CD4-positive, alpha-beta memory T cell (primary cell): ENCODE measurements at places on chromosomes 1 and 21.

- no peaks in the 10 kb centered on the region for H3K36me3 ChIP-seq
- H3K27me3 ChIP-seq, result no peaks in the 10 kb centered on the region
- H3K27ac ChIP-seq, result no peak overlapping the region
- no peaks in the 10 kb centered on the region for H3K4me1 ChIP-seq
- DNase-seq, result no peak
These were observed 100.2 kb downstream of the SMYD2 start for GRCh38 chr1:214380986-214381695.

DNA sequence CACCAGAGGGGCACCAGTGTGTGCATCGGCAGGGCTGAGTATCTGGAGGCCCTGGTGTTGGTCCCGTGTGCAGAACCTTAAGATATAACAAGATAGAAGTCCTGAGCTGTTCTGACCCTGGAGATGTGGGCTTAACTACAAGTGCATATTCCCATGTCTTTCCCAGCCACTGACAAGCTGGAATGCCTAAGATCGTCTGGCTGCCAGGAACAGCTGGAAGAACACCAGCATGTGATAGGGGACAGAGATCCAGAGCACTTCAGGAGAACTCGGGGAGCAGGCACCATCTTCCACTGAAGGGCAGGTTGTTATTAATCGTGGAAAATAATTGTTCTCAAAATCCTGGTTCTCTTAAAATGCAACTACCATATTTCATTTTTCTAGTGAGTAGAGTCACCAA lies 419.9 kb upstream of the RUNX1 start:
- H3K4me1 ChIP-seq, result no peaks in the 10 kb centered on the region
- no peaks in the 10 kb centered on the region for H3K27me3 ChIP-seq
- H3K36me3 ChIP-seq, result no peaks in the 10 kb centered on the region
- no peak for DNase-seq
- H3K27ac ChIP-seq, result no peak overlapping the region
- H3K4me3 ChIP-seq, result no peak overlapping the region

DNA sequence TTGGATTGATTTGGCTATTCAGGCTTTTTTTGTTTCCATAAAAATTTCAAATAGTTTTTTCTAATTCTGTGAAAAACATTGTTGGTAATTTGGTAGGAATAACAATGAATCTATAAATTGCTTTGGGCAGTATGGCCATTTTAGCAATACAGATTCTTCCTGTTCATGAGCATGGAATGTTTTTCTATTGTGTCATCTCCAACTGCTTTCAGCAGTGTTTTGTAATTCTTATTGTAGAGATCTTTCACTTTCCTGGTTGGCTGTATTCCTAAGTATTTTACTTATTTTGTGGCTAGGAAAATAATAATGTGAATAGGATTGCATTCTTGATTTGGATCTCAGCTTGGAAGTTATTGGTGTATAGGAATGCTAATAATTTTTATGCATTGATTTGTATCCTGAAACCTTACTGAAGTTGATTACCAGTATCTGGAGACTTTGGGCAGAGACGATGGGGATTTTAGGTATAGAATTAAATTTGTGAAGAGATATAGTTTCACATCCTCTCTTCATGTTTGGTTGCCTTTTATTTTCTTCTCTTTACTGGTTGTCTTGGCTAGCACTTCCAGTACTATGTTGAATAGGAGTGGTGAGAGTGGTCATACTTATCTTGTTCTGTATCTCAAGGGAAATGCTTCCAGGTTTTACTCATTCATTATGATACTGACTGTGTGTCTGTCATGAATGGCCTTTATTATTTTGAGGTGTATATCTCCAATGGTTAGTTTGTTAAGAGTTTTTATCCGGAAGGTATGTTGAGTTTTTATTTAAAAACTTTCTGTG lies 57.3 kb downstream of the DRAM2 start:
- H3K27me3 ChIP-seq, result peaks cover 4% of the 10 kb centered on the region
- no peaks in the 10 kb centered on the region for H3K4me1 ChIP-seq
- H3K4me3 ChIP-seq, result no peak overlapping the region
- H3K36me3 ChIP-seq, result no peaks in the 10 kb centered on the region
- H3K27ac ChIP-seq, result no peak overlapping the region

DNA sequence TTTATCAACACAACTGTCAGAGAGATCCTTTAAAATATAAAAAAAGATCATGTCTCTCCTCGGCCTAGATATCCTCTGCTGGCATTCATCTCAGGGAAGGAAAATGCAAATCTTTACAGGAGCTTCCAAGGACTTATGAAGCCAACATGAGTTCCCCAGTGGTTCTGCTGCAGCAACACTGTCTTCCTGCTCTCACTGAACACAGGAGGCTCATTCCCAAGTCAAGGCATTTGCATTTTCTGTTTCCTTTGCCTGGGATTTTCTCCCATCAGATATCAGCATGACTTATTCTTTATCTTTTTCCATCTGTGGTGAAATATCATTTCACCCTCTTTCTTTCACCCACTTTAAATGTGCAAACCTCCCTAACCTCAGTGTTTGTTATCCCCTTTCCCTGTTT lies 513.8 kb upstream of the ZP4 start:
- no peak overlapping the region for H3K27ac ChIP-seq
- DNase-seq, result no peak
- no peaks in the 10 kb centered on the region for H3K36me3 ChIP-seq
- H3K4me3 ChIP-seq, result no peak overlapping the region
- H3K27me3 ChIP-seq, result no peaks in the 10 kb centered on the region
- H3K4me1 ChIP-seq, result no peaks in the 10 kb centered on the region

DNA sequence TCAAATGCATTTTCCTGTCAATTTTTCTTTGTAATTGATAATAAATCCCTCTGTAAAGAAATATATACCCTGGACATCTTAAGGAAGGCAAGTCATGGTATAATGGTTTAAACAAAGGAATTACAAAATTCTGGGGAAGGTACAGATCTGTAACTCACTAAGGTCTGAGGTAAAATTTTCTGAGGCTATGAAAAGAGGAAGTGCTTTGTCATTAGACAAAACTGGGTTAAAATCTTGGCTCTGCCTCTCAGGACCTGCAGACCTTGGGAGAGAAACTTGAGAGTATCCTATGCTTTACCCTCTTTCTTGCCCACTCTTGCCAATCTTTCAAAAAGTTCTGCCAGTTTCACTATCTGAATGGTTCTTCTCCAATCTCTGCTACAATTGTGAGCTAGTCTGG lies 26.8 kb upstream of the BEND5 start:
- no peaks in the 10 kb centered on the region for H3K4me1 ChIP-seq
- DNase-seq, result no peak
- no peaks in the 10 kb centered on the region for H3K27me3 ChIP-seq
- H3K4me3 ChIP-seq, result no peak overlapping the region

GRCh38 chr1:183655562-183656075 lies 2.5 kb upstream of the APOBEC4 start:
- no peaks in the 10 kb centered on the region for H3K27me3 ChIP-seq
- DNase-seq, result peak; percentile 64
- H3K4me1 ChIP-seq, result peaks cover 31% of the 10 kb centered on the region
- no peak overlapping the region for H3K27ac ChIP-seq
- no peak overlapping the region for H3K4me3 ChIP-seq
- no peaks in the 10 kb centered on the region for H3K36me3 ChIP-seq

- no peak for DNase-seq
- H3K27ac ChIP-seq, result no peak overlapping the region
- H3K27me3 ChIP-seq, result no peaks in the 10 kb centered on the region
- H3K36me3 ChIP-seq, result no peaks in the 10 kb centered on the region
- H3K4me3 ChIP-seq, result no peak overlapping the region
These were observed 45.8 kb downstream of the COLGALT2 start for GRCh38 chr1:183991756-183992155.

DNA sequence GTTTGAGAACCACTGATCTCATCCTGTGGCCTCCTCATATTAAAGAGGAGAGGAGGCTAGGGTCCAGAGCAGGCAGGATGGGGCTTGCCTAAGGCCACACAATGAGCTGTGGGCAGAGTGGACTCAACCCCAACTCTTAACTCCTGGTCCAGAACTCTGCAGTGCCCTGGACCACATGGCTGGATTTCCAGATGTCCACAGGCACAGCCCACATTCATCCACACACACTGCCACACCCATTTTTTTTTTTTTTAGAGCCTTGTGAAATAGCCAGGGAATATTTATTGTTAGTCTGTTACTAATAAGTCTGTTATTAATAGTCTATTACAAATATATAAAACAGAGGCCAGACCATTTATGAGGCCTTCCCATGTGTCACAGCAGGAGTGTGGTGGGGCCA lies 192.2 kb downstream of the TRABD2B start:
- no peak for DNase-seq
- H3K4me1 ChIP-seq, result no peaks in the 10 kb centered on the region
- H3K36me3 ChIP-seq, result no peaks in the 10 kb centered on the region
- H3K4me3 ChIP-seq, result no peak overlapping the region
- H3K27ac ChIP-seq, result no peak overlapping the region

DNA sequence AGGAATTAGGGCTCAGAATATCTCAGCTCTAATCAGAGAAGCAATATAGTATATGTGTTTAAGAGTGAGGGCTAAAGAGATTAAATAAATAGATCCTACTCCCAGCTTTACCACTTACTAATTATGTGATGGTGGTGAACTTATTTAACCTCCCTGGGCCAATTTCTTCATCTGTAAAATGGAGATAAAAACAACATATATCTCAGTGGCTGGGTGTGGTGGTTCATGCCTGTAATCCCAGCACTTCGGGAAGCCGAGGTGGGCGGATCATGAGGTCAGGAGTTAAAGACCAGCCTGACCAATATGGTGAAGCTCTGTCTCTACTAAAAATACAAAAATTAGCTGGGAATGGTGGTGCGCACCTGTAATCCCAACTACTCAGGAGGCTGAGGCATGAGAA lies 135.2 kb downstream of the SLC44A5 start:
- no peaks in the 10 kb centered on the region for H3K36me3 ChIP-seq
- no peak overlapping the region for H3K4me3 ChIP-seq
- H3K4me1 ChIP-seq, result no peaks in the 10 kb centered on the region
